ENCODE measurements at places on chromosomes 5 and 9. TPM values are rescaled to one million over a fixed set of nuclear protein-coding genes. Genes with fewer than 3 reads are reported as not detected.

DNA sequence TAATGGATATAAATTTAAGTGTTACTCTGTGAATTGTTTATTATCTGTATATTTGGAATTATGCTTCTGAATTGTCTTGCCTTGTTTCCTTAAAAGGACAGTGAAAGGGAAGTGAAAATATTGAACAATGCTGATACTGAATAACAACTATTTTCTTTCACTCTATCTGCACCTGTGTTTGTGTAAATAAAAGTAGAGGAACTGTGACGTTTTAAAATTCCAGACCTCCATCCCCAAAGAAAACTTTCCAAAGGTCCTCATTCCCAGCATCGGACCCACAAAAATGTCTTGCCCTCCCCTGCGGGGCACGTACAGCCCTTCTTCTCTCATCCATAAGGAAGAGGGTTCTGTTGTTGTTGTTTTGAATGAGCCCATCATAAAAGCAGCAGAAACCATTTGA lies 100.0 kb downstream of the NLN start:
- H3K36me3 ChIP-seq: peaks cover 2% of the 10 kb centered on the region
- no peaks in the 10 kb centered on the region for H3K27me3 ChIP-seq
- H3K4me3 ChIP-seq: no peak overlapping the region
- DNase-seq: no peak
- no peak overlapping the region for H3K27ac ChIP-seq
- peaks cover 27% of the 10 kb centered on the region for H3K4me1 ChIP-seq

DNA sequence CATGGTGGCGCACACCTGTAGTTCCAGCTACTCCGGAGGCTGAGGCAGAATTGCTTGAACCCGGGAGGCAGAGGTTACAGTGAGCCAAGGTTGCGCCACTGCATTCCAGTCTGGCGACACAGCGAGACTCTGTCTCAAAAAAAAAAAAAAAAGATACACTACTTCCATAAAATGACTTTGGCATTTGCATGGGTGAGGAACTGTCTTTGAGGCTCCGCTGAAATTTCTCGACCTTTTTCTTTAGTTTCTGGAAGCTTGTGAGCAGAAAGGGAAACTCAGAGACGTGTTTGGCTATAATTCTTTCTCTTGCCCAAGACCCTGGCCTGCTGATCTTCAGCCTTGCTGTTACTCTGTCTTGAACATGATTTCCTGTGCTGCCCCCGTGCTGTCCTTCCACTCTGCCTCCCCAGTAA lies 37.3 kb downstream of the SPIN1 start:
- H3K27me3 ChIP-seq: no peaks in the 10 kb centered on the region
- peaks cover 34% of the 10 kb centered on the region for H3K36me3 ChIP-seq
- H3K4me3 ChIP-seq: no peak overlapping the region
- no peaks in the 10 kb centered on the region for H3K4me1 ChIP-seq
- H3K27ac ChIP-seq: no peak overlapping the region

Gene IL5
- 0.33 TPM for total RNA-seq

GRCh38 chr5:80140496-80140895 lies 105.3 kb downstream of the THBS4 start:
- no peaks in the 10 kb centered on the region for H3K27me3 ChIP-seq
- H3K36me3 ChIP-seq: peaks cover 81% of the 10 kb centered on the region
- peak overlapping the region; percentile 86 for H3K27ac ChIP-seq
- no peak overlapping the region for H3K4me3 ChIP-seq
- peaks cover 88% of the 10 kb centered on the region for H3K4me1 ChIP-seq

DNA sequence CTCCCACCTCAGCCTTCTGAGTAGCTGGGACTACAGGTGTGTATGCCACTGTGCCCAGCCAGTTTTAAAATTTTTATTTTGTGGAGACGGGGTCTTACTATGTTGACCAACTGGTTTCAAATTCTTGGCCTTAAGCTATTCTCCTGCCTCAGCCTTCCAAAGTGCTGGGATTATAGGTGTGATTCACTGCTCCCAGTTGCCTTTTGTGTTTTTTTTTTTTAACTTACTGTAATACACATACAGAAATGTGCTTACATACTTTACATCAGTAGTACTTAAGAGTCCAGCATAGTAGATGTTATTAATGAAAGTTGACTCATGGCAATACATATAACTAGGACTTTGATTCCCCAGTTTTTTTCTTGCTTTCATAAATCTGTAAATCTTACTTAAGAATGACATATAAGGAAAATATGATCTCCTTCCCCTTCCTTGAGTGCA lies 4.7 kb downstream of the MAN2A1 start:
- H3K4me3 ChIP-seq: no peak overlapping the region
- H3K4me1 ChIP-seq: peaks cover 65% of the 10 kb centered on the region
- DNase-seq: no peak
- no peak overlapping the region for H3K27ac ChIP-seq

- no peak for DNase-seq
- no peaks in the 10 kb centered on the region for H3K27me3 ChIP-seq
- H3K36me3 ChIP-seq: peaks cover 5% of the 10 kb centered on the region
- no peak overlapping the region for H3K4me3 ChIP-seq
- no peak overlapping the region for H3K27ac ChIP-seq
- peaks cover 19% of the 10 kb centered on the region for H3K4me1 ChIP-seq
Observed at GRCh38 chr9:76101947-76102346, 211.5 kb downstream of the PCSK5 start.

- no peak for DNase-seq
- H3K36me3 ChIP-seq: no peaks in the 10 kb centered on the region
- H3K4me1 ChIP-seq: no peaks in the 10 kb centered on the region
Observed at GRCh38 chr5:57700484-57700883, 217.9 kb upstream of the ACTBL2 start.

DNA sequence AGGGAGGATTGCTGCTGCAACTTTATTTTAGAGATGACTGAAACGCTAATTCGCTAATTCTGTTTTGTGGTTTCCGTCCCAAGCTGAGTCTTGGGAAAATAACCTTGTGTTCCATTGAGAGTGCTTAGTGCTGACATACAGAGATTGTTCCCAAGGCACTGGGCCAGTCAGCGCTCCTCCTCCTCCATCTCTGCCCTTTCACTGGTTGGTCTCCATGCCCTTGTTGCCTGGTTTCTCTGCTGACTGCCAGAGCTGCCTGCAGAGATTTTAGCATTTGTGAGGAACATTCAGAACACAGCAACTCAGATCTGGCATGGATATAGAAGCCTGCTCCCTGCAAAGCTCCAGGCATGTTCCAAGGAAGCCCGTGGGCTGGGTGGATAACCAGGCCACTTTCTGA lies 126.0 kb upstream of the IRX2 start:
- H3K4me1 ChIP-seq: no peaks in the 10 kb centered on the region
- H3K27me3 ChIP-seq: no peaks in the 10 kb centered on the region
- H3K27ac ChIP-seq: no peak overlapping the region

Data from activated CD4-positive, alpha-beta T cell treated with anti-CD3 and anti-CD28 coated beads, Interleukin-2, amount 10 ng/mL, durations not matched to agents 7 days and 5 days (primary cell).